Foreskin keratinocyte (primary cell): ENCODE measurements at places on chromosomes 3 and 15. TPM values are rescaled to one million over a fixed set of nuclear protein-coding genes. Genes with fewer than 3 reads are reported as not detected.

Gene ISG20
- 14.6 and 24.8 TPM in 2 replicates for polyA plus RNA-seq

Gene SST
- not detected in 2 replicates for polyA plus RNA-seq

Gene VIPR1
- polyA plus RNA-seq, result 1.9 and 2.3 TPM in 2 replicates

Gene DTWD1
- polyA plus RNA-seq, result 13.2 and 15.1 TPM in 2 replicates

Gene INSYN1
- polyA plus RNA-seq, result 0.26 and 0.29 TPM in 2 replicates

Gene TGM5
- polyA plus RNA-seq, result not detected in 2 replicates

Gene SEMA3B
- 1.3 and 2.3 TPM in 2 replicates for polyA plus RNA-seq

Gene IL16
- polyA plus RNA-seq, result not detected in 2 replicates

Gene TSC22D2
- polyA plus RNA-seq, result 7.2 and 9.4 TPM in 2 replicates
